ENCODE measurements at places on chromosomes 16 and 17.

- DNase-seq, result no peak
Observed at GRCh38 chr17:63563339-63563738, 13.1 kb downstream of the DCAF7 start.

- DNase-seq, result no peak
Observed at GRCh38 chr16:50535506-50536257, 12.5 kb upstream of the NKD1 start.

GRCh38 chr17:50394711-50395110 is 2.6 kb downstream of the LRRC59 start:
- DNase-seq, result no peak

GRCh38 chr17:13024526-13025257 is 6.9 kb upstream of the ELAC2 start:
- peak; percentile 57 for DNase-seq

DNA sequence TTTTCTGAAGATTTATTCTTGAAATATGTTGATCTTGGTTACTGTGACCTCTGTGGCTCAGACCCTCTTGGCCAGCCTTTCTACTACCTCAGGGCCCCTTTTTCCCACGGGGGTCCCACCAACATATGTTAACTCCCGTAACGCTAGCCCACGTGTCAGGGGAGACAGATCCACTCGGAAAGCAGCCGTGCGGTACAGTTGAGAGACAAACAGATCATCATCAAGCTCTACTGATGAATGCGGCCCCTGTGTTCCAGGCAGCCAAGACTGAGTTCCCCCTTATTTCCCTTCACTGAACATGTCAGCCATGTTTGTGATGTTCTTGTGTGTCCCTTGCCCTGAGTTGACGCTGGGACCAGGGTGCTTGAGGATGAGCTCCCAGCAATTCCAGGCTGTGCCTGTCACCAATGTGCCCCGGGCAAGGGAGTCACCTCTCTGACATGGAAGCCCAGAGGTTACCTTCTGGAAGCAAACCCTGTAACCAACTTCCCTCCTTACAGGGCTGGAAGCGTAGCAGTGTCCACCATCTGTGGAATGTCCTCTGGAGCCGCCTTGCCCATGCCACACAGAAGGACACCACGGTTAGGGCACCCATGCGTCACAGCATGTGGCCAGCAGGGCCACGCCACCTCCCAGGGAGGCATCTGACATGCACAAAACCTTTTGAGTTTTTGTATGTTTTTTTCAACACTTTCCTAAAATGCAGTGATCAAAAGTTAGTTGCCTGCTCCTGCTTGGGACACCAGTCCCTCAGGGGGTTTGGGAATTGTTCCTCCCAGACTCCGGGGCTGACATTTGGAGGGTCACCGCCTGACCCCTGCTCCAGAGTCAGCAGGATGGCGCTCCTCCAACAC is 193.7 kb upstream of the CHMP6 start:
- DNase-seq, result no peak

DNA sequence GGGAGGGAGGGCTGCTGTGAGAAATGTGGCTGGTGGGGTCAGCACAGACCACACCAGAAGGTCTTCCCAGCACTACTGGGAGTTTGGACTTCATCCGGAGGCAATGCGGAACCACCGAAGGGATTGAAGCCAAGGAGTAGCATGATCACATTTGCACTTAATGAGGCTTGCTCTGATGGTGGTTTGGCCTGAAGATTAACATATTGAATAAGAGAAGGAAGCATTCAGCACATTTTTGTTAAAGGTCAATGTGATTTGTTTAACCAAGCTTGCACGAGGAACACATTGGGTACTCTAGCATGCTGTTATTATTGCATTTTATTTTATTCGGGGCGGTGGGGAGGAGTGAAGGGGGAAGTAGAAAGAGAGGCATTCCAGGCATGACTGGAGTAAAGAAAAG is 378.6 kb downstream of the UTP18 start:
- no peak for DNase-seq

GRCh38 chr16:68286153-68287074 is 22.1 kb downstream of the SLC7A6 start:
- no peak for DNase-seq
